ENCODE measurements at places on chromosomes 6 and 20. TPM values are rescaled to one million over a fixed set of nuclear protein-coding genes. Genes with fewer than 3 reads are reported as not detected.

The RIPPLY2 gene
- not detected for total RNA-seq

The CAGE1 gene
- 0.07 TPM for total RNA-seq

The ADGB gene
- total RNA-seq, result not detected

The SLC4A11 gene
- total RNA-seq, result 1.2 TPM

The NEDD9 gene
- total RNA-seq, result 20.9 TPM

The SASH1 gene
- total RNA-seq, result 120 TPM

The EPPIN gene
- total RNA-seq, result 0.39 TPM

The TTK gene
- 2.5 TPM for total RNA-seq

The GLP1R gene
- total RNA-seq, result not detected

The OLIG3 gene
- not detected for total RNA-seq

The TULP1 gene
- total RNA-seq, result not detected

The CCDC28A gene
- total RNA-seq, result 10.9 TPM

The WFDC12 gene
- not detected for total RNA-seq

The ENPP5 gene
- total RNA-seq, result 3.6 TPM

The SPATA25 gene
- 0.65 TPM for total RNA-seq

The FNDC1 gene
- 0.46 TPM for total RNA-seq

The SLC12A5 gene
- 0.07 TPM for total RNA-seq

The RFX6 gene
- not detected for total RNA-seq

The PKIG gene
- 42.1 TPM for total RNA-seq

The HLA-E gene
- total RNA-seq, result 254 TPM

The TGM3 gene
- total RNA-seq, result not detected

The SLC44A4 gene
- not detected for total RNA-seq

The MDFI gene
- 0.33 TPM for total RNA-seq

The SLC17A9 gene
- total RNA-seq, result 25.4 TPM

The TRERF1 gene
- total RNA-seq, result 6.2 TPM

The PIGT gene
- total RNA-seq, result 63.0 TPM

The TMEM151B gene
- total RNA-seq, result not detected

The SF3B5 gene
- 44.6 TPM for total RNA-seq

The CD83 gene
- 1.6 TPM for total RNA-seq

The FAXC gene
- total RNA-seq, result 0.59 TPM

The SLC25A27 gene
- 7.0 TPM for total RNA-seq

The ZBTB12 gene
- 7.6 TPM for total RNA-seq

The RALGAPB gene
- total RNA-seq, result 33.8 TPM

The LAMP5 gene
- 0.69 TPM for total RNA-seq

The PACRG gene
- total RNA-seq, result 0.20 TPM

The NFATC2 gene
- 0.30 TPM for total RNA-seq

The TRIM38 gene
- 10.2 TPM for total RNA-seq

The DEFB132 gene
- not detected for total RNA-seq

The ZFAND3 gene
- total RNA-seq, result 39.8 TPM

The KHDRBS2 gene
- not detected for total RNA-seq

The SLC32A1 gene
- total RNA-seq, result not detected

The LST1 gene
- total RNA-seq, result 0.23 TPM

The CRNKL1 gene
- 27.4 TPM for total RNA-seq

The ZNF334 gene
- total RNA-seq, result 0.83 TPM

The KCNK16 gene
- not detected for total RNA-seq

The SLC22A2 gene
- 1.7 TPM for total RNA-seq

Data from smooth muscle cell of the pulmonary artery (primary cell).